NCI-H2107 (cell line): ENCODE measurements at places on chromosomes 1 and 21.

DNA sequence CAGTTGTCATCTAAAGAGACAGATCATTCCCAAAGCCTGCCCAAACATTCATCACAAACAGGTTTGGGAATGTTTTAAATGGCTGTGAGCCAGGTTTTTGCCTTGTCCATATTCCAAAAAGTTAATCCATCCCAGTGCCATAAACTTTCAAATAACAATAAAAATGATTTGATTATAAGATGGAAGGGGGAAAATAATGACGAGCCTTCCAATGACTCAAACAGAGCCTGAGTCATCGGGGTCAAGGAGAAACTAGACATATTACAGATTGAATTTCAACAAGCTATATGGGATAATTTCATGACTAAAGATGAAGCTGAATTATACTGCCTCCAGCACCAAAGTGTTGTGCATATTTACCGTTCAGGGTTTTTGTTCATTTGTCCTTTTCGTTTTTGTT lies 195.8 kb upstream of the PKN2 start:
- no peak for DNase-seq

GRCh38 chr21:45680215-45680614 lies 36.7 kb downstream of the PCBP3 start:
- no peak for DNase-seq

GRCh38 chr1:10054465-10054864 lies 21.7 kb downstream of the UBE4B start:
- no peak for DNase-seq

- no peak for DNase-seq
Observed at GRCh38 chr1:9302745-9303524, 10.2 kb downstream of the SPSB1 start.

- no peak for DNase-seq
Observed at GRCh38 chr21:45259206-45259840, 28.4 kb downstream of the POFUT2 start.

DNA sequence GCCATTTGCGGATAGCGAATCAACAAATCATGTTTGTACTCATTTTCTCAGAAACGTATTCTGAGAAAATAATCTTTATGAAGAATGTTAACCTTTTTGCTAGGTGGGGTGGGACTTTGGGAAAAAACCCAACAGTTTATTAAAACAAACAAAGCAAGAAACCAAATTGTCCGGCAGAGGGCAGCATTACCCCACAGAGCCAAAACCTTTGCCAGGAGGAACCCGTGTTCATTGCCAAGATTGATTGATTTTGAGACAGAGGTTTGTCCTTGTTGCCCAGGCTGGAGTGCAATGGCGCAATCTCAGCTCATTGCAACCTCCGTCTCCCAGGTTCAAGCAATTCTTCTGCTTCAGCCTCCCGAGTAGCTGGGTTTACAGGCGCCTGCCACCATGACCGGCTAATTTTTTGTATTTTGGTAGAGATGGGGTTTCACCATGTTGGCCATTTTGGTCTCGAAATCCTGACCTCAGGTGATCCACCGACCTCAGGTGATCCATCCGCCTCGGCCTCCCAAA lies 70.8 kb upstream of the RHOU start:
- DNase-seq = peak; percentile 73

DNA sequence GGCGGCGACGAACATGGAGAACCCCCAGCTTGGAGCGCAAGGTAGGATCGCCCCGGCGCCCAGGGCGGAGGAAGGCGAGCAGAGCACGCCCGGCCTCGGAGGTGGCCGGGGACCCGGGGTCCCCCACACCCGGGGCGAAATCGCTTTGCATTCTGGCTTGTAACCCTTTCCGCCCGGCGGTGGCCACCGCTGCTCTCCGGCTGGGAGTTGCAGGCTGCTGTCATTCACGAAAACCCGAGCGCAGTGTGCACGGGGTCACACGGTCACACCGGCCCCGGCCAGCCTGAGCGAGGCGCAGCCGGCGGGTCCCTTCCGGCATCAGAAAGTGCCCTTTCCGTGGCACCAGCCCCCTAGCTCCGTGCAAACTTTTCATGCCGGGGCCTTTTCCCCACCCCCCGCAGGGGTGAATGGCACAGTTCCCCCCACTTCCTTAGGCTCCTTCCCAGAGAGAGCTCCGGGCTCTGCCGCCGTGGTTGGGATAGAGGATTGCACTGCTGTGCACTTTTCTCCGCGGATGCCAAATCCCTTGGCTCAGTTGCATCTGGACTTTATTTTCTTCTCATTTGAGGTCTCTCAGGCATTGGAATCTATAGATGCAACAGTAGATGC lies 802 bp downstream of the KAZN start:
- DNase-seq = no peak

GRCh38 chr21:36186081-36186480 lies 29.5 kb downstream of the DOP1B start:
- no peak for DNase-seq

DNA sequence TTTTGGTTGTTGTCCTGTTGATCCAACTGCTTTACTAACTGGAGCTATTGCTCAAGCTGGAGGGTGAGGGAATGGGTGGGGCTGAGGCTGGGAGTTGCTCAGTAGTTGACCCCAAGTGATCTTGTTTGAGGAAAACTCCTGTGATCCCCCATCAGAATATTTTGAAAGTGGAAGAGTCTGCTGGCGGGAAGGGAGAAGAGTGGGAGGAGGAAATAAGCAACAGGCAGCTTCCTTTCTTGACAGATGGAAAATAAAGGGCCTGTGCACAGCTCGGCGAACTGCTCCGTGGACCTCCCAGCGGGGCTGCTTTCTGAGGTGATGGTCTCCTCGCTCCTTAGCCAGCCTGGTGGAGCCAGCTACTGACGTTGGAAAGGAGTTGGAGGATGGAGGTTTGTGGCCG lies 199.1 kb upstream of the LMO4 start:
- DNase-seq = no peak

GRCh38 chr1:67194209-67194863 lies 28.1 kb downstream of the IL23R start:
- DNase-seq = no peak

GRCh38 chr1:202154766-202155477 lies 5.5 kb downstream of the PTPN7 start:
- peak; percentile 89 for DNase-seq

- DNase-seq = no peak
Observed at GRCh38 chr21:45470087-45470515, 65.1 kb downstream of the COL18A1 start.

DNA sequence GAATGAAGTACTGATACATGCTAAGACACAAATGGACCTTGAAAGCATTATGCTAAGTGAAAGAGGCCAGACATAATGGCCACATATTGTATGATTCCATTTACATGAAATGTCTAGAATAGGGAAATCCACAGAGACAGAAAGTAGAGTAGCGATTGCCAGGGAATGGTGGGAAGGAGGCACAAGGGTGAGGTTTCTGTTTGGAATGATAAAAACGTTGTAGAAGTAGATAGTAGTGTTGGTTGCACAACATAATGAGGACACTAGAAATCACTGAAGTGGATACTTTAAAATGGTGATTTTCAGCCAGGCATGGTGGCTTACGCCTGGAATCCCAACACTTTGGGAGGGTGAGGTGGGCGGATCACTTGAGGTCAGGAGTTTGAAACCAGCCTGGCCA lies 97.6 kb upstream of the VANGL1 start:
- no peak for DNase-seq

- DNase-seq = no peak
Observed at GRCh38 chr1:35559317-35559944, 1.8 kb downstream of the NCDN start.

DNA sequence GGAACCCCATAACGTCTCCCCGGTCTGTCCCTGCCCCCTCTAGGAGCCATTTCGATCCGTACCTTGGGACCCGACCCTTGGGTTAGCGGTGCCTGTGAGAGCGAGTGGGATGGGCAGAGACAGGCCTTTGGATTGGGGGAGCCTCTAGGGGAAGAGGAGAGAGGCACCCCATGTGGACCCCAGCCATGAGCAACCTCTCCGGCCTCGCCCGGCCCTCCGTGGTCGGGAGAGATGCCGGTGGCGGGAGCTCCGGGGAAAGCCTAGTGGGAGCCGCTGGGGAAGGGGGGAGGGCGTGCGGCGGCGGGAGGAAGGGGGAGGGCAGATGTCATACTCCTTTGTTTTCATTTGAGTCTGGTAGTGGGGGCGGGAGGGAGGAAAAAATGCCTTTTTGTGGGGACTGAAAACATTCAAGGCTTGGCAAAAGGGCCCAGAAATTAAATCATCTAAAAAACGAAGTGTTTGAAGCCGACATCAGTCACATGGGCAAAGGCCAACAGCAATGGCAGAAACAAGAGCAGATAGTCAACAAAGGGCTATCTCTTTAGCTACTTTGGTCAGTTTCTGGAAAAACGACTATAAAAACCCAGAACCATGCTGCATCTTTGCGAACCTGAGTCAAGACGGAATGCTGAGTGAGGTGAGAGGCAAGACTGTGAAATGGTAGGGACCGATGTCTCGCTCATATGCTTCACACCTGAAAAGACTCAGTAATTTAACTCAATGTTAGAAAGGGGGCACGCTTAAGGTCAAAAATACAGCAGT lies 758 bp downstream of the PTBP2 start:
- no peak for DNase-seq

DNA sequence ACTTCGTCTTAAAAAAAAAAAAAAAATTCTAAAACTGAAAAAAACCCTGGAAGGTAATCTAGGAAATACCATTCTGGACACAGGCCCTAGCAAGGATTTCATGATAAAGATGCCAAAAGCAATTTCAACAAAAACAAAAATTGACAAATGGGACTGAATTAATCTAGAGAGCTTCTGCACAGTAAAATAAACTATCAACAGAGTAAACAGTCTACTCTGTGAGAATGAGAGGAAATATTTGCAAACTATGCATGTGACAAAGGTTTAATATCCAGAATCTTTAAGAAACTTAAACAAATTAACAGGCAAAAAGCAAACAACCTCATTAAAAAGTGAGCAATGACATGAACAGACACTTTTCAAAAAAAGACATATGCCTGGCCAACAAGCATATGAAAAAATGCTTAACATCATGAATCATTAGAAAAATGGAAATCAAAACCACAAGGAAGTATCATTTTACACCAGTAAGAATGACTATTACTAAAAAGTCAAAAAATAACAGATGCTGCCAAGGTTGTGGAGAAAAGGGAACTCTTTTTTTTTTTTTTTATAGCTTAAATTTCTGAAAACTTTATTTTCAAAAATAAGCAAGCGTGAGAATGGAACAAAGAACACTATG lies 29.4 kb upstream of the RNPC3 start:
- DNase-seq = no peak

DNA sequence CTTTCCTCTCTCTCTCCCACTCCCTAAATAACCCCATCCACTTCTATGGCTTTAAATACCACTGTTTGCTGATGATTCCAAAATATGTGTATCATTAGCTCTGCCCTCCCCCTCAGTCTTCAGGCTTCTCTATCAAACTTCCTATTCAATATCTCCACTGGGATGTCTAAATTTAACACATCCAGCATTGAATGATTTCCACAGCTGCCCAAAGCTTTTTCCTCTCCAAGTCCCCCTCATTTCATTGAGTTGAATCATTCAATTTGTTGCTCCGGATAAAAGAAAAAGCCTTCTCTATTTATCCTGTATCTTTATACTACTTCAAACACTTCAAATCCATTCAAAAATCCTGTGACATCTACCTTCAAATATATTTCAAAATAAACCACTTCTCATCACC lies 225.0 kb downstream of the SEC16B start:
- no peak for DNase-seq

DNA sequence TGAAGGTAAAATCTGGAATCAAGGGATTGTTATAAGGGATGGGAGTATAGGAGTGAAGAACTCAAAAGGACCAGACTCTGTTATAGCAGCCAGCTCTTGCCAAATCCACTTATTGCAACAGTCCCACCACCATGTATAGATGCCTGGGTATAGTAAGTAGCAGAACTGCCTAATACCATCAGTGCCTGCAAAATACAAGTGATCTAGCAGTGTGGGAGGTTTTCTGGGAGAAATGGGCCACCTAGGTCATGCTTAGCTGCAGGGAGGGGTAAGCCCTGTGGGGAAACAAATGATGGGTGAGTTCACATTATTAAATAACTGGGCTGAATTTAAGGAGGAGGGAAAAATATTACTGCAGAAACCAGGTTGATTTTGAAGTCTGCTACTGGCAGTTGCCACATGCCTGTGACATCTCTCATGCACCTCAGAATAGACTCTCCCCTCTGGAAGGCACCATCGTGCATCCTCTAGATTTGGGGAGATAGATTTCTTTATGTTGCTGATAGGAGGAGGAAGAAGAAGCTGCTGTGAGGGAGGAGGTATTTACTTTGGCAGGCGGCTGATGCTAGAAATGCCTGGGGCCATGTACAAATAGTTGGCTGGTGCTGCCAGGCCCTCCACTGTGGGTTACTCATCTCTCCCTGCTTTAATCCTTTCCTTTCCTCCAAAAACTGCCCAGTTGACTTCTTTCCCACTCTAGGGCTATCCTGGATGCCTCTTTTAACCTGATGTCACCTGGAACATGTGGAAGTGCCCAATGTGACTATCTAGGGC lies 27.5 kb downstream of the HLX start:
- DNase-seq = no peak

DNA sequence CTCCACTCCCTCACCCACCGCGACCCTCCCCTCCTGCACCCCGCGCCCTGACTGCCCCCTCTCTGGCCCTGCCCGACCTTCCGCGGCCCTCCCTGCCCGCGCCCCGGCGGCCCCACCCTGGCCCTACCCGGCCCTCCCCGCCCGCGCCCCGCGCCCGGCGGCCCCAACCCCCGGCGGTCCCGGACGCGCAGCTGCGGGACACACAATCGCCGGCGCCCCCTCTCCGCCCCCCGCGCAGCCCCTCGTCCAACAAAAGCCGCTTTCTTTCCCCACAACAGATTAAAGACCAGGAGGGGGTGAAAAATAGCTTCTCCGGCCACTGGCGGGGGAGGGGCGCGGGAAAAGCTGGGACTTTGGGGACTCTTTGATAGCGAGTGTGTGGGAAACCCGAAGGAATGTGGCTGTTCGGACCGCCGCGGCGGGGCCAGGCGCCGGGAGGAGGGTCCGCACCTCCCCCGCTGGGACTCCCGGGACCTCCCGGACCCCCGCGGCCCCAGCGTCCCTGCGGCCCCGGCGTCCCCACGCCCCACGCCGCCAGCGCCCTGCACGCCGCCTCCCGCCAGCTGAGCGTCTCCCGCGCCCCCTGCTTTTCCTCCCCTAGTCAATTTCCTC lies 8.8 kb upstream of the ID3 start:
- DNase-seq = no peak

GRCh38 chr21:41593051-41593759 lies 85.2 kb upstream of the TMPRSS2 start:
- DNase-seq = no peak

GRCh38 chr1:180501865-180502360 lies 464 bp downstream of the ACBD6 start:
- peak; percentile 41 for DNase-seq

DNA sequence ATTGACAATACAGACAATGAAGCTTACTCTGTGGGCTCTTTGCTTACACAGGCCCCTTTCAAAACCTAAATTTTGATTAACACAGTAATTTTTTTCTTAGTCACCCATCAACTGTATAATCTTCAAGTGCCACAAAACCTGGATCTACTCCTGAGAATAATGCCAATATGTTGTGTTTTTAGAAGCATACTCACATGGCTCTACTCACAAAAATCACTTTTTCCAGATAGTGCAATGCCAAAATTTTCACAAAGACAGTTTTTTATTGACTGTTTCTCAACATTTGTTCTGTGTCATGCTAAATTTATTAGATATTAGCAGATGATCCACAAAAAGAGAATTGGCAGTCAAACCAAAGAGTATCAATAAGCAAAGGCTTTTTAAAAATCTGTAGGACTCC lies 493.7 kb upstream of the C1orf87 start:
- DNase-seq = no peak

- DNase-seq = no peak
Observed at GRCh38 chr1:15885269-15885668, 37.8 kb downstream of the SPEN start.

- DNase-seq = no peak
Observed at GRCh38 chr1:74737333-74737732, 4.4 kb downstream of the TYW3 start.
